ENCODE measurements at places on chromosomes 1 and 21.

GRCh38 chr1:230375147-230375546 is 51.0 kb downstream of the PGBD5 start:
- no peak for DNase-seq

DNA sequence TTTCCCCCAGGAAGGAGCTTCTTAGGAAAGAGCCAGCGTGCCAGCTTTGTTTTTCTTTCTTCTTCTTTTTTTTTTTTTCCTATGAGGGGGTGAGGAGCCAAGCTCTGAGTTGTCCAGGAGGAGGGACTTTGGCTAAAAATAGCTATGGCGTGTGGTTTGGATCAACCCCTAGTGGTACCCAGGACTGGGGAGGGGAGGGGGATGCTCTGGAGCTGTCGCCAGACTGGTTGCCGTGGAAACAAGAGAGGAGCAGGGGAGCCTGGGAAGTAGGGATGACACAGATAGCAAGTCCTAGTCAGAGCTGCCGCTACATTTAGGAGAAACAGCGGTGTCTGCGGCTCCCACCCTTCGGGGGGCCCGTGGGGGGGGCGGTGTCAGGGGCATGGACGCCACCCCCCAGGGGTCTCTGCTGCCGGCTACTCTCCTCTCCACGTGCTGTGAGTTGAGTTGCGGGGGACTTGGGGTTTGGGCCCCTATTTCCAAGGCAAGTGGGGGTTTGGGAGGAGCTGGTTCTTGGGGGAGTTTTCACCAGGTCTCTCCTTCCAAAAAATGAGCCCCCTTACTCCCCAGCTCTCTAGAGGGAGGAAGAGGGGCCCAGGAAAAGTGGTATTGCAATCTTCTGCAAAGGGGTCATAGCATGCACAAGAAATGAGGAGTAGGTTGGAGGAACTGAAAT is at the start of gene KCNJ9:
Gene KCNJ9 (plus strand): TSS at position 278 of the 676 bp plus-strand sequence. CDS start 2,493 bp downstream, outside the sequence.
- DNase-seq: no peak

DNA sequence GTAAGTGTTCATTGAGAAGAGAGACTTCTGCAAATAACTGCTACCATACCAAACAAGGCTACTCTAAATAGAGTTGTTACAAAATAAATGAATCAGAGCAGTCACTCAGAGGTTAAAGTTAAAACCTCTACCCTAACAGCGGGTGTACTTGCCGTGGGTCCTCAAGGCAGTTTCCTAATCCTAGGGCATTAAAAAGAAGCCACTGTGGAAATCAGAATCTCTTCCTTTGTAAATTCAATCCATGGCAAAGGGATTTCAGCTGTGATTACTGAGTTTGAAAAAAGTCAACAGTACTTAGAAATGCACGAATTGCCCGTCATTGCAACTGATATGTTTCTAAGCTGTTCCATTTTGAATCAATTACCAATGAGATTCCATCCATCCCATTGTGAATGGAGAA is 13.5 kb downstream of the TBX15 start:
- no peak for DNase-seq

DNA sequence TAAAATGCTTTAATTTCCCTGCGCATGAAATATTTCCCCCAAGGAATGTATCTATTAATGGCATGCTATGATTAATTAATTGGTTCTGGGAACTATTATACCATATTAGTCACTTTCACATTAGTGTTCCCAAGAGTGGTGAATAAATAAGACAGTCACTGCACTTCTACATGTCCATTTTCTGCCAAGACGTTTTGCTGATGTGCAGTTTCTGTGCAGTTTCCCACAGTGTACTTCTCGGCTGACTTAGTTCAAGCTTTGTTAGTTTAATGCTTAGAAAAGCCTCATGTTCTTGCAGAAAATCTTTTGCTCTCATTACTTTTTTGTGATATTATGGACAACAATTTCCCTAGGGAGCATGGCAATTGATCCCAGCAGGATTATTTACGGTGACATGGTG is 1014.5 kb downstream of the BRINP3 start:
- DNase-seq: no peak

- no peak for DNase-seq
These were observed at the start of gene KIAA0040 for GRCh38 chr1:175192630-175193526. Gene KIAA0040 (minus strand): TSS chr1:175192776. CDS start chr1:175161013, 31,763 bp downstream.

- DNase-seq: no peak
These were observed 24.2 kb upstream of the LEFTY2 start for GRCh38 chr1:225965231-225965630.

DNA sequence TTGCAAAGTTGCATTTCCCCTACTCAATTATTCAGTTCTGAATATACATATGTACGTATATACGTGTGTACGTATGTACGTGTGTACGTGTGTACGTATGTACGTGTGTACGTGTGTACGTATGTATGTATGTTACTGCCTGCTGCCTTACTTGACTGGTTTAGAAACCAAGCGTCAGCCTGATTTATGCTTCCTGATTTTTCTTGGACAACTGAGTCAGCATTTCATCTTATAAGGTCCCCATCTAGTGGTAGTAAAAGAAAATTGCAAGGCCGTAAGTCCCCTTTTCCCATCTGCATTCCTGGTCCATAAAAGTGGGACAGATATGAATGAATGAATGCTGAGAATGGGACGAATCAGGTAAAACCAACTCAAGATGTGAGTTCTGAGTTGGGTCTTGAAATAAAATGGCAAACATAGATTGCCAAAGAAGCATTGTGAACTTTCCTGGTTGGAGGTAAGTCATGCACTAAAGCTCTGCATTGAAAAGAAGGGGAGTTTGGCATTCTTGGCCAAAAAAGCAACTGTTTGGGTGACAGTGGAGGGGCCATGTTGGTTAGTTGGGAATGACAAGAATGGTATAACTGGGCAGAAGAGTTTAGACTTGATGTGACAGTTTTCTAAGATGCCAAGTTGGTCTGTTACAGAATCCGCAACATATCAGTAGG is 76.4 kb upstream of the DNAH14 start:
- no peak for DNase-seq

DNA sequence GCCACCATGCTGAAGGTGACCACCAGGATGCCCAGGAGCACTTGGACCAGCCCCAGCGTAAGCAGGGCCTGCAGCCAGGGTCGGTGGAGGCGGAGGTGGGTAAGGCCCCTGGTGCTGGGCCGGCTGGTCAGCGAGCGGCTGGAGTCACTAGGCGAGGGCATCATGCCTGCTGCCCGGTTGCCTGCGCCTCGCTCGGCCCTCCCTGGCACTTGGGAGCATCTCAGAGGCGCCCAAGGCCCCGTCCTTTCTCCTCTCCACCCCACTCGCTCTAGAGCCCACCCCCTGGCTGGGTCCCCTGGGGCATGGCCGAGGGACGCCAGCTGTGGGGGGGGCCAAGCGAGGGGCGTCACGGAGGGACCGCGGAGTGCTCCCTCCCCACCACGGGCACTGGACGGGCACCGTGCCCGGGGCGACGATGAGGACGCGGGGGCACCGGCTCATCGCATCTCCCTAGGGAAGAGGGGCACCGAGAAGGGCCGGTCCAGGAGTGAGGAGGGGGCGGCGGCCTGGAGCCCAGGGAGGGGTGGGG is 505 bp downstream of the ENTREP3 start:
- DNase-seq: no peak

- DNase-seq: peak; percentile 56
These were observed 25.7 kb upstream of the SLC19A2 start for GRCh38 chr1:169511316-169512005.

- DNase-seq: no peak
These were observed 88.9 kb upstream of the COL11A1 start for GRCh38 chr1:103197216-103197615.

DNA sequence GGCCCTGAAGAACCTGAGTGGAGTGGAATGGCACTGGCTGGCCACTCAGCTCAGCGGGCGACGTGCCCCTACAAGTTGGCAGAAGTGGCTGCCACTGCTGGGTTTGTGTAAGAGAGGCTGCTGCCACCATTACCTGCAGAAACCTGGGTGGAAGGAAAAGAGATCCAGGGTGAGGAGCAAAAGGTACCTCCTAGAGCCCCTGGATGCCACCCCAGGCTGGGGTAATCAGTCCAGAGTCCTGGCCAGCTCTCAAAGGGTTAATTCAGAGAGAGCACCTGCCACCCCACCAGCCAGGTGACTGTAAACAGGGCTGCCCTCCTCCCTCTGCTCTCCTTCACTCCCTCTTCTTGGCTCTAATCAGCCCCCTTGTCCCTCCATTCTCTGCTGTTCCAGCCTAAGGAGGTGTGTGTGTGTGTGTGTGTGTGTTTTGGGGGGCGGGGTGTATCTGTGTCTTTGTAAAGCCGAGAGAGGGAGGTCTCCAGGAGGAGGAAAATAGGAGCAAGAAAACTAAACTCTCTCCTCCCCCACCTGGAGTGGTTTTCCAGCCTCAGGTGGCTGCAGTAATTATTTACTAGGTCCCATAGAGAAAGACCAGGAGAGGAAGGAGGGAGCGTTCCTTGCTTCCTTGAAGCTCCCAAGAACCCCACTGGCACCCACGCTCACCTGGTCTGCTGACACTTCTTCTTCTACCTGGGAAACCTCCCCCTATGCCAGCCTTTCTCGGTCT is 12.6 kb downstream of the TRIM46 start:
- DNase-seq: no peak

GRCh38 chr1:231153726-231154125 is 8.1 kb upstream of the TRIM67 start:
- no peak for DNase-seq

DNA sequence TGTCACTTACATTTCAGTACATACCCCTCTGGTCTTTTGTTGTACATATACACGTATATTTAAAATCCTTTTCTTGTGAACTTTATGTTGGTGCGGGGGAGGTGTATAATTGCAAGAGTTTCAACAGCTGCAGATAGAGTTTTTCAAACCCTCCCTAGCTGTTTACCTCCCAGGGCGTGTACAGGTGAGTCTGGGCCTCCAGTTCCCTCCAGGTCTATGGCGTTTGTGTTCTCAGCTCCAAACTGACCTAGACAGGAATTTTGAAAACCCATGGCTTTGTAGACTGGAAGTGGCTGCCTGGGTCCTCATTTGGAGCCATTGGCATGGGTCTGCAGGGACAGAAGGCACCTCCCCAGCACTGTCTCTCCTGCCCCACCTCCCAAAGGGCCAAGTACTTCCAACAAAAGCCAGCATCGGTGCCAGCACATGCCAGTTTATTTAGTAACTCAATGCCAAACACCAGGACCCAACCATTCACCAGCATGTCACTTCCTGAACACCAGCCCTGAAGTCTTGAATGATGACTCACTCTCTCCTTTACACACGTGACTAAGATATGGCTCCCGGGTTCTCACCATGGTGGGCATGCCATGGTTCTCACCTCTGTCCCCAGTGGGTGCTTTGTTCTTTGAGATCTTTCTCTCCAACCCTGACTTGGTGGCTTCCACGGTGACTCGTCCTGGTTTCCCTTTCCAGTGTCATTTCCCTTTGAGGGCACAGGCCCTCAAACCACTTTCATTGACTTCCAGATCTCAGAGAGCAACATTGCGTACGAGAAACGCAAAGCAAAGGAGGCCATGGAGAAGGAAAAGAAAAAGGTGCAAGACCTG is 57.3 kb upstream of the EFHD2 start:
- peak; percentile 60 for DNase-seq

- peak; percentile 5 for DNase-seq
These were observed 186.4 kb upstream of the ZNHIT6 start for GRCh38 chr1:85894651-85895050.

DNA sequence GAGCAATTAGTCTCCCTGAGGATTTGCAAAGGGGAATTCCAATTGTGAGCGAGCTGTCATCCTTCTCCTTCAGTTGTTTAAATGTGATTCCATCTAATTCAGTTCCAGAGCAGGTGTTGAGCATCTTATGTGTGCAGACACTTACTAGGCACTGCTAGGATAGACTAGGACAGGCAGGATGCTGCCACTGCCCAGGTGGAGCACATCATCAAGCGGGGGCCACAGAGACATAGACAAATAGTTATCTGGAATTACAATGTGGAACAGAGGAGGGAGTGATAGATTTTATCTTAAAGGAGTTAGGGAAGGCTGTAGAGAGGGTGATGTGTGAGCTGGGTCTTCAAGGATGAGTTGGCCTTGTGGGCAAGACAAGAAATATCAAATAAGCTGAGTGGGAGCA is 55.9 kb downstream of the CDC7 start:
- DNase-seq: no peak

DNA sequence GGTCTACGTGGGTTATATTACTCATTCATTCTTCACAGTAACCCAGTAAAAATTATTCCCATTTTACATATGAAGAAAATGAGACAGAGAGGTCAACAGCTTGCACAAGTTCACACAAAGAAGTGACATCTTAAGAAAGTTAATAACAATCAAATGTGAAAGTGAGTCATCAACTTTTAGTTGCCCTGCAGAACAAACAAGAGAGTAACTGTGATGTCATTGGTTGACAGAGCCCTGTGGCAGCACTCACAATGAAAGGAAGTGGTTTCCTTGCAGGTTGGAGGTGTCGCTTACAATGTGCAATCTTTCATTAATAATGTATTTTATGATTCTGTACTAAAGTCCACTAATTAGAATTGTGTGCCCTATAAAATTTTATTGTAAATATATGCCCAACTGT is 369.6 kb downstream of the RYR2 start:
- no peak for DNase-seq

- DNase-seq: no peak
These were observed 235.3 kb downstream of the DYRK1A start for GRCh38 chr21:37601915-37602314.

DNA sequence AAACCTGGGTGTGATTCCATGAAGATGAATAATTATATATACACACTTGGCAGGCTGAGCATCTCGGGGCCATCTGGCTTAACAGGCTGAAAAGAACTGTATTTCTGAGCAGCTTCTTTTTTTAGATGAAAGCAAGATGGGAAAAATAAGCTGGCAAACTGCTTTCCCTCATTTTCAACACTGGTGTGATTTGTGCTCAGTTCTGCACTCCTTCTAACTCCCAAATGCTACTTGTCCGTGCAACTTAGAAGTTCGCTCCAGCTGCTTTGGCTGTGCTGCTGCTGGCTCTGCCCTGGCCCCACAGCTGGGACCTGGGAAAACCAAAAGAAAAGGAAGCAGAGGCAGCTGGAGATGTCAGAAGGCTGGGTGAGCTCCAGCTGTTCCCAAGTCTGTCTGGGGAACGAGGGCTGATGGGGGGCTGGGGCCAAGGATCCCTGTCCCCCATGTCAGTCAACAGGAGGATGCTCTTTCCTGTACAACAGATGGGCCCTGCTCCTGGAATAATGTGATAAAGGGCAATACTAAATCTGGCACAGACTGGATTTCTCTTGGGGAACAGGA is 44.9 kb downstream of the PAFAH2 start:
- DNase-seq: peak; percentile 95

- no peak for DNase-seq
These were observed 218.8 kb downstream of the NEGR1 start for GRCh38 chr1:72063364-72064044.

DNA sequence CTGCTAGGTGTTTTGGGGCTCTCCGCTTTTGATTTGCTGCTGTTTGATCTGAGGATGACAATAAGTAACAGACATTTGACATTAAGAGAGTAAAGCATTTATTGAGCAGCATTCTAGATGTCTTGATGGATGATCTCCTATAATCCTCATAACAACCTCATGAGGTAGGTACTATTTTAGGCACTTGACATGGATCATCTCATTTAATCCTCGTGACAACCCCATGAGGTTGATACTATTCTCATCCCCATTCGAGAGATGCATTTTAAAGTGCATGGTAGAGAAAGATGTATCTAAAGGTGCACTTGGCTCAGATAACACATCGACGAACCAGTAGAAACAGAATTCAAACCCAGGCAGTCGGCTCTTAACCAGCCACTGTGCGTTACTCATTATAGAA is 26.6 kb downstream of the TCEA3 start:
- DNase-seq: no peak

- no peak for DNase-seq
These were observed 142.9 kb upstream of the COL6A1 start for GRCh38 chr21:45838634-45839033.

- DNase-seq: peak; percentile 27
These were observed 1.3 kb downstream of the CADM3 start for GRCh38 chr1:159172614-159173291.

GRCh38 chr21:37374027-37374426 is 7.5 kb downstream of the DYRK1A start:
- no peak for DNase-seq

- no peak for DNase-seq
These were observed 12.6 kb upstream of the EDN2 start for GRCh38 chr1:41497056-41497440.

All from NCI-H446 treated with DMSO at 0.1 percent for 48 hours (cell line).